Cardiac septum (tissue), 1 donor: ENCODE measurements at places on chromosomes 11 and 22.

DNA sequence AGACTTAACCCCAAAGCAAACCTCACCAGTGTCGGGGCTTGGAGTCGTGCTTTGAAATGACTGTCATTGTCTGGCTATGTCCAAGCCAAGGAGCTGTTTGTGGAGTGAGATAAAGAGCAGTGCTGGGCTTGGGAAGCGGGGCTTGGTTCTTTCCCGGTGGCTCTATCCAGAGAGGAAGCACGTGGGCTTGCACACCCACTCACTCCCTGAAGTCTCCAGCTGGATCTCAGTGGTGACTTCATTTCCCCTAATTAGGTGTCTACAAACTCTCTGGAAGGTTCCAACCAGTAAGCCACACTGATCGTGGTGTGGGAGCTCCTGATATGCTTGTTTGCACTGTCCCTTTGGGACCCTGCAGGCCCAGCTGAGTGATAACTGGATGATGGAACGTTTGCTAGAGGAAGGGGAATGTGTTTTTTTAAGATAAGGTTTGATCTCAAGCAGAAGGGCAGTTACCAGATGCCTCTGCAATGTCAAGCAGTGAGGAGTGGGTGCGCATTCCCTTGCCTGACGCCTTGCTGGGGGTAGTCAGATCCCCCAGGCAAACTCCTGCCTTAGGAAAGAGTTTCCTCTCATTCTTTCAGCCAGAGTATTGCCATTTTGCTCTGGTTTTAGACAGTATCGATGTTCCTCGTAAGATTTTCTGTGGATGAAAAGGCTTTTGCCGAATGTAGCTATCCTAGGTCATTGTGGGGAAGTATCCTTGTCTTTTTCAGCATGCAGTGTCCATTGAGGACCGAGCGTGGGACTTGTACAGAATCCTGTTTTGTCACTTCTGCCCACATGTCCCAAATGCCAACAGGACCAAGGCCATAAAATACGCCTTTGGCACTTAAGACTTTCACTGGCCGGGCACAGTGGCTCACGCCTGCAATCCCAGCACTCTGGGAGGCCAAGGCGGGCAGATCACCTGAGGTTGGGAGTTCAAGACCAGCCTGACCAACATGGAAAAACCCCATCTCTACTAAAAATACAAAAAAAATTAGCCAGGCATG is 90.9 kb downstream of the MICAL2 start:
- peak; percentile 93 for DNase-seq

- DNase-seq: no peak
Observed at GRCh38 chr22:48794906-48795305, 1032.8 kb downstream of the BRD1 start.

GRCh38 chr11:101453682-101454081 is 130.1 kb downstream of the TRPC6 start:
- no peak for DNase-seq

GRCh38 chr11:119892311-119892808 is 163.4 kb upstream of the NECTIN1 start:
- DNase-seq: no peak

- DNase-seq: no peak
Observed at GRCh38 chr11:81484196-81484595, 1249.5 kb downstream of the FAM181B start.

DNA sequence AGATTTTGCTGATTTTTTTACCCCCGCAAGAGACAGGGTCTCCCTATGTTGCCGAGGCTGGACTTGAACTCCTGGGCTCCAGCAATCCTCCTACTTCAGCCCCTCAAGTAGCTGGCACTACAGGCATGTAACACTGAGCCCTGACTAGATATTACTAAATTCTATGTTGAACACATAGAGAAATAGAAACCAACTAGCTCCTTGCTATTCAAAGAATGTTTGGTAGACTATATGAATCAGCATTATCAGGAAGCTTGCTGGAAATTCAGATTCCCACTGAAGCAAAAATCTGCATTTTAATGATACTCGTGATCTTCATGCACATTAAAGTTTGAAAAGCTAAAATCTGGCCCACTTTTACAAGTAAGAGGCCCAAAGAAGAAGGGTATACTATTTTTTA is 11.9 kb downstream of the TMEM41B start:
- no peak for DNase-seq

DNA sequence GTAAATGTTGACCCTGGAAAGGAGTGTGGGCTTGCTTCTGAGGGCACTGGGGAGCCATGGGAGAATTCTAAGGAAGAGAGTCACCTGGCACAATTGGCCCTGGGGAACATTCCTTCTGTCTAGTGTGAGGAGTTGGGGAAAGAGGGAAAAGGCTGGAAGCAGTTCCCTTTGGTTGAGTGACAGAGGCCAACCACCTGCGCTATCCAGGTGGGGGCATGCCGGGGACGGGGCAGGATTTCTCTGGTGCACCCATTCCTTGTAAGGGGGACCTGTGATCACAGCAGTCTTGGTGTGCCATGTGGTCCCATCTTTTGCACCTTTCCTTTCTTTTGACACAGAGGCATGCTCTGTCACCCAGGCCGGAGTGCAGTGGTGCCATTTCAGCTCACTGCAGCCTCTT is 92.1 kb upstream of the GRK3 start:
- peak; percentile 63 for DNase-seq

DNA sequence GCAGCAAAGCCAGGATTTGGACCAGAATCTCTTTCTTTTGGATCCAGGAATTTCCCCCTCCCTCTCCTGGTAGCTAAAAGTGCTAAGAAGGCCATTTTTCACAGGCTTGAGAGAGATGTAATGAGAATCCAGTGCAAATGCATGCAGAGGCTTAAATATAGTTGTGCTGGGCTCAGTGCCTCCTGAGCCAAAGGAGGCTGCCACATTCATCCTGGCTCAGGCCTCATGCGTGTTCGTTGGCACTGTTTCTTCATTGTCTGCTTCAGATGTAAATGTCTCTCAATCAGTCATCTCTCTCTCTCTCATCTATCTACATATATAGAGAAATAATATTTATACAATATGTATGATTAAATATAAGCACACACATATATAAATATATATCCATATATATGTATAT is 83.6 kb downstream of the INSC start:
- DNase-seq: no peak
